ENCODE measurements at places on chromosomes 16 and 17.

GRCh38 chr17:39618246-39618913, 8.4 kb upstream of the PPP1R1B start:
- DNase-seq: no peak

- no peak for DNase-seq
Observed at GRCh38 chr16:23160574-23160973, 11.3 kb upstream of the USP31 start.

DNA sequence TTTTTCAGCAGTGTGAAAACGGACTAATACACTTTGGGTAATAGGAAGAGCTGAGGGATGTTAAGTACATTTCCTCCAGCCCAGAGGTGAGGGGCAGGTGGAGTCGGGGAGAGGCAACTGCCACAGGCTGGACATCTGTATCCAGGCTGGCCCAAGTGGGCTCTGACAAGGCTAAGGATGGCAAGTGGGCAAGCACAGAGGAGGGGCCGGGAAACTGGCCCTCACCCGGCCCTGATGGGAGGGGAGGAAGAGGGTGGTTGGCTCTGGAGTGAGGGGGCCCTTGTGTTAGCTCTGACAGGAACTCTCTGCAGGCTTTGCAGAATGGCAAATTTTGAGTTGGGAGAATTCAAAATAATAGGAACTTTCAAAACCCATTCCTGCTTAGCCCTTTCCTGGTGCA, 251.0 kb upstream of the TNRC6C start:
- no peak for DNase-seq

DNA sequence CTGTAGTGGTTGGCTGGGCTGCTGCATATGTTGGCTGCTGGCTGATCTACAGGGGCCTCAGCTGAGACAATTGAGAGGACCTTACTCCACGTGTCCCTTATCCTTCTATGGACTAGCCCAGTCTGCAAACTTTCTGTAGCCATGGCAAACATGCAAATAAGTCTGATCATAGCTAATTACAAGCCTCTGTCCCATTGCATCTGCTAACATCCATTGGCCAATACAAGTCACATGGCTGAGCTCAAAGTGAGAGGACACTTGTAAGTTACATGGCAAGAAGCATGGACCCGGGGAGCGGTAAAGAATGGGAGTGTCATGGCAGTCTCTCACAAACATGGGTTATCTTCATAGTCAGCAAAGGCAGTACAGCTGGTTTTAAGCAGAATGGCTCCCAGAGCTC, 11.6 kb upstream of the IL4R start:
- no peak for DNase-seq

All from stimulated activated CD4-positive, alpha-beta T cell treated with anti-CD3 and anti-CD28 coated beads, Interleukin-12 subunit alpha, Interleukin-12 subunit beta, amount 100 ng/mL, for 4 hours (primary cell).